Esophagus squamous epithelium (tissue), 5 donors: ENCODE measurements at places on chromosomes 2 and 18. TPM values are rescaled to one million over a fixed set of nuclear protein-coding genes. Genes with fewer than 3 reads are reported as not detected.

DNA sequence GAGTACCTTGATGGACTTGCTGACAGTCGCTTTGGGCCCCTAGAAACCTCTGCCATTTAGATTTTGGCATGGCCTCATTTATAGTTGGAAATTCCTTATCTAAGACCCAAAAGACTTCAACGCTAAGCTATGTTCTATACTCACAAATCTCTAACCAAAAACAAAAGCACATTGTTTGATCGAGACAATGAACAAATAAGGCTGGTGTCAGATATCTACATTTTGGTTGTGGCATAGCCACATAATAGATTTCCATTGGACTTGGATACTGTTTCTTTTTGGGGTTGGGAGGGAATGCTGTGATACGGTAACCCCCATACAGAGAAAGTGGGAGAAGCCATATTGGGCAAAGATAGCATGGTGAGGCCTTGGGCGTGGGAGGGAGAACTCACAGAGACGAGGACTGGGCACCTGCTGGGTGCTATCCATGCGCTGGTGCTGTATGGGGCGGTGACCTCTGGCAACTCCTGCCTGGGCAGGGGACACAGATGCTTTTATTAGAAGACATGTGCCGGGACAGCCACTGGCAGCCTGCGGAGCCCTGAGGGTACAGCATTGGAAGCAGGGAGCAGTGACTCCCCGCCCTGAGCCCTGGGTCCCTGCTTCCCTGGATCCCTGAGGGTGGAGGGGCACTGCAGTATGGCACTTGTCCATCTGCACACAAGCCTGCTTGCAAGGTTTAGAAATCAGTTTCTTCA is 97.1 kb downstream of the ASAP2 start:
- DNase-seq = no peak

DNA sequence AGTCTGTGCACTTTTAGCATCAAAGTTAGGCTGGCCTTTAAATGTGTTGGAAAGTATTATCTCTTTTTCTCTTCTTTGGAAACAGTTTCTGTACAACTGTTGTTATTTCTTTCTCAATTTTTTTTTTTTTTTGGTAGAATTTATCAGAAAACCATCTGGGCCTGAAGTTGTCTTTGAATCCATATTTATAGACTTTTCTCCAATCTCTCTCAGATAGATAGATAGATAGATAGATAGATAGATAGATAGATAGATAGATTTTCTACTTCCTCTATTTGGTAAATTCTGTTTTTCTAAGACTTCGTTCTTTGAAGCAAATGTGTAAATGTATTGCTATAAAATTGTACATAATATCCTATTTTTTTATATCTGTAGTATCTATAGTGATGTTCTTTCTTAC is 17.5 kb downstream of the DNAJC10 start:
- DNase-seq = no peak

The TEKT4 gene
- total RNA-seq = not detected

The TUBB6 gene
- total RNA-seq = 288 TPM

- DNase-seq = no peak
These were observed 31.4 kb downstream of the SLC4A3 start for GRCh38 chr2:219658874-219659273.

The CABLES1 gene
- total RNA-seq = 4.4 TPM
